ENCODE measurements at places on chromosomes 4 and X.

GRCh38 chrX:115625572-115626301 lies 64.8 kb downstream of the PLS3 start:
- DNase-seq: no peak

DNA sequence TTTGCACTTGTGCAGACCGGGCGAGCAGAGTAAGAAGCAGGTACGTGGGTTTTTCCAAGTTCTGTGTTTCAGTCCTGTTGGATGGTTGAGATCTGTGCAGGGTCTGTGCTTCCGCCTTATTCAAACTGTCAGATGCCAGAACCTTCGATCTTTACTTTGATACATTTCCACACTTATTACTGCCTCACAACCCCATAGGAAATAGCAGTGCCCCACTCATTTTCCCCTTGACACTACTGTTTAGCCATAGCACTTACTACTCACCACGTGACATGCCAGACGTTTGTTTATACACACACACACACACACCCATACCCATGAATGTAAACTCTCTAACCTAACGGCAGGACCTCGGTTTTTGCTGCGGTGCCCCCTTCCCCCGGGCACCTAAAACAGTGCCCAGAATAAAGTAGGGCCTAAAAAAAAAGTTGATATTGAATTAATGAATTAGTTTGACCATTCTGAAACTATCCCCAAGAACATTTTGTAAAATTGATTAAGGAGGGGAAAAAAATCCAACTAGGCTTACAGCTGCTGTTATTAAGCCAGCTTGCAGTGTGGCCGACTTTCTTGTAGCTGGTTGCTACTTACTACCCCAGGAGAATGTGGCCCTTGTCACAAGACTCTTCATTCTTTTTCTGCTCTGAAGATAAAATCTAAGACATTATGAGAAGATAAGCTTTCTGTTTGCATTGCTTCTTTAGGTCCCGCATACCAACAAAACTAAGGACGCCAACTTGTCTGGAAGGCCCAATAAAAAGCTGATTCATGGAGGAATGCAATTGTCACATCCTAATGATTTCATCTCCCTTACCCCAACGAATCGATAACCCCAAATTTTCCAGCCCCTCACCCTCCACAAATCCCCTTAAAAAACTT lies 704 bp upstream of the SEPSECS start:
- DNase-seq: no peak

GRCh38 chrX:6383917-6384316 lies 151.0 kb downstream of the VCX3A start:
- DNase-seq: no peak

GRCh38 chr4:71230271-71231128 lies 108.3 kb upstream of the SLC4A4 start:
- DNase-seq: peak; percentile 34

DNA sequence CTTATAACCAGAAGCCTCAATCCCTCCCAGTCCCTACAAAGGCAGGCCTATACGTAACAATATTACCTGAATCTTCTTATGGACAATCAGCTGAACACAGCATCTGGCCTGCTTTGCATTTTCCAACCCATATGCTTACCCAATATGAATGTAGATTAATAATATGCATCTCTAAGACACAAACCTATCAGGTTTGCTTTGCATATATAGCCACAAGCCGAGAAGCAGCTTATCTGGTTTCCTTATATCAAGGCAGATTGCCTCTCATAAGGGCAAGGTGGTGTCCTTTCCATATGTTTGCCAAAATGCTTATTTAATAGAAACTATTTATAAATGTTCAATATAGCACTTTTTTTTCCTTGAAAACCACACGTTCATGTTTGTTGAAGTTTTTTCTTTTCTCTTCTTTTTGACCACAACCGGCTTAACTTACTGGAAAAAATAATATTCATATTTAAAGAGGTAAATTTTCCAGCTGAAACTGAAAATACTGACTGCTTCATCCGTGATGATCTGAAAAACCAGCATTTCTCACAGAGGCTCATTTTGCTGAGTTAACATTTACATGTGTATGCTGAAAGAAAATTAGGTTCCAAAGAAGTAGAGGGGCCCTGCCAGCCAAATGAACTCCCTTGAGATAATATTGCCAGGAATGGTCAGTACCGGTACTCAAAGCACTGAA lies 3.8 kb downstream of the IL21 start:
- DNase-seq: peak; percentile 82

DNA sequence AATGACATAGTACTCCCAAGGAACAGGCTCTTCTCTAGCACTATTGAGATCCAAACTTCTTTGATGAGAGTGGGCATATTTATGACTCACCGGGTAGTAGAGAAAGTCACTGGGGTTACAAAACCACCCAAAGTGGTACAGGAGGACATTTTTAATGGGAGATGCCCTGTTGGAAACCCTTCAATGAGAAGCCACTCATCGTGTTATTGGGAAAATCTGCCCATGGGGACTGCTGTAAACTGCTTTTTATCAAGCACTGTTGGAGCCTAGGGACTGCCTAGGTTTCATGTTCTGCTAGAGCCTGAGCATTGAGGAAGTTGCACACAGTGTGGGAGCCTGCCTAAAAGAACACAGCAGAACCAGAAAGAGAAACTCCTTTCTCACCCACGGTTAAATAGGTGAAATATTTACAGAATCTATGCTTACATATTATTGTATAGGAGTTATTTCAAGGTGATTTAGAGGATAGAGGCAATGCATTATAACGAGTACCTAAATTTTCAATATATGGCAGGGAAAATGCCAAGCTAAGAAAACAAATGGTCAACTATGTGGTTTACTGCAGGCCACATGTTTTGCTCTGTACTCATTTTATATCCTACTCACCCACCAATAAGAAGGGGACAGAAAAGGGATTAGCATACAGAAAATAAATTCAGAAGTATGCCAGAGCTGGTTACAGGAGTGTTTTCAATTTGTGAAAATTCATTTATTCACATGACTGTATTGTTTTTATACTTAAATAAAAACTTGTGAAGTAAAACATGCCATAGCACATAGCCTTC lies 559.1 kb downstream of the FSTL5 start:
- peak; percentile 16 for DNase-seq

DNA sequence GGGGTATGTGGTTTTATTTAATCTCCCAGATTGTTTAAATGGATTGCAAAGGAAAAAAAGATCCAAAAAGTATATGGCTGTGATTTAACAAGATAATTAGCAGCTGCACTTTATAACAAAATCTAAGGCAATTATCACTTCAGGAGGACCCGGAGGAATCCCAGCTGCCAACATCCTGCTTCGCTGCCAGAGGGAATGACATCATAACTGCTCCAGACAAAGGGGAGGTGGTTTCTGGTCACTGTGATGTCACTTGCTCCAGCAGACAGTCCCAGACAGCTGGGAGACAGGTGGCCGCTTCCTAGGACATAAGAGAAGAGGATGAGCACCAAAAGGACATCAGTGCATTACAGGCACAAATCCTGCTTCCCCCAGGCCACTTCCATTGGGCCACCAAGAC lies 371.0 kb downstream of the BCOR start:
- no peak for DNase-seq

- DNase-seq: no peak
Observed at GRCh38 chr4:148067301-148067916, 335.5 kb downstream of the ARHGAP10 start.

DNA sequence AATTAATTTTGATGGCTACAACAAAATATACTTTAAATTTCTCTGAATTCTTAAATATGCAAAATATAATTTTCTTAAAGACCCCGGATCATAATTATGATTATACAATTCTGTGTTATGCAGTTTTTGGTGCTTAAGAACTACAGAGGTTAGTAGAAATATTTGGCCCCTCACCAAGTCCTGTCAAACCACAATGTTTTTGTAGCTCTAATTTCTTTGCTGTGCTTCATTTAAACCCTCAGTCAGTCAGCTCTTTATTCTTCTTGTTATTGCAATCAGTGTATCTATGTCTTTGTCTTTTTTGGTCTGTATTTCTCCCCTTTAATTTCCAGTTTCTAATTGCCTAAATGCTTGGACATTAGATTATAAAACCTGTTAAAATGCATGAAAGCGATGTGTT lies 186.1 kb downstream of the CAMK2D start:
- no peak for DNase-seq

All from MM.1S (cell line).